ENCODE measurements at places on chromosomes 1 and 21.

GRCh38 chr1:24289937-24290595, 29.1 kb upstream of the GRHL3 start:
- peaks cover 6% of the 10 kb centered on the region for H3K4me1 ChIP-seq
- no peak overlapping the region for H3K4me3 ChIP-seq
- 0 out of 2 replicates have a peak, but pooled peaks cover 1% of the 10 kb centered on the region for H3K27me3 ChIP-seq

GRCh38 chr1:208615371-208615770, 371.2 kb upstream of the PLXNA2 start:
- H3K36me3 ChIP-seq = no peaks in the 10 kb centered on the region
- H3K27me3 ChIP-seq = no peaks in the 10 kb centered on the region
- no peak overlapping the region for H3K4me3 ChIP-seq
- DNase-seq = no peak

GRCh38 chr1:198168227-198168626, 11.4 kb downstream of the NEK7 start:
- no peak overlapping the region for H3K4me3 ChIP-seq
- H3K36me3 ChIP-seq = no peaks in the 10 kb centered on the region
- H3K4me1 ChIP-seq = no peaks in the 10 kb centered on the region

GRCh38 chr1:59361766-59362165, 64.9 kb downstream of the FGGY start:
- H3K27ac ChIP-seq = no peak overlapping the region
- H3K4me1 ChIP-seq = no peaks in the 10 kb centered on the region
- no peaks in the 10 kb centered on the region for H3K36me3 ChIP-seq
- H3K4me3 ChIP-seq = no peak overlapping the region

- no peak overlapping the region for H3K27ac ChIP-seq
- H3K36me3 ChIP-seq = no peaks in the 10 kb centered on the region
- no peaks in the 10 kb centered on the region for H3K27me3 ChIP-seq
- H3K4me3 ChIP-seq = no peak overlapping the region
- DNase-seq = no peak
- peaks cover 2% of the 10 kb centered on the region for H3K4me1 ChIP-seq
Measured at GRCh38 chr1:67213164-67213563, 46.9 kb downstream of the IL23R start.

DNA sequence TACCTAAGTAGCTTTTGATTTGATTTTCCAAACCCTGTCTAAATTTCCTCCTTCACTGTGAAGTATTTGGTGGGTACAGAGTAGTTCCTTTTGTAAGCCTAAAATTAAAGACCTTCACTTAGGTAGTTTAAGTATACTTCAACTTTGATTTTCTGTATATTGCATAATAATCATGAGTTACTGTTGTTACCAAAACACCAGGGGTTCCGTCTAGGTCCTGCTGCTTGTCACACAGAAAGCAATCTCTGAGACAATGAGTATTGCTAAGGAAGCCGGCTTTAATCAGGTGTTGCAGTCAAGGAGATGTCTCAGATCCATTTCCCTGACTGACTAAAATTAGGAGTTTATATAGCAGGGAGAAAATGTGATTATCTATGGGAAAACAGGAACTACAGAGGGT, 15.3 kb downstream of the RPS6KC1 start:
- no peaks in the 10 kb centered on the region for H3K27me3 ChIP-seq
- no peaks in the 10 kb centered on the region for H3K4me1 ChIP-seq
- H3K36me3 ChIP-seq = no peaks in the 10 kb centered on the region

GRCh38 chr21:40049031-40049930, 182.0 kb downstream of the PCP4 start:
- no peaks in the 10 kb centered on the region for H3K27me3 ChIP-seq
- no peaks in the 10 kb centered on the region for H3K36me3 ChIP-seq
- H3K4me3 ChIP-seq = no peak overlapping the region
- H3K27ac ChIP-seq = no peak overlapping the region
- no peak for DNase-seq
- H3K4me1 ChIP-seq = peaks cover 3% of the 10 kb centered on the region

- no peaks in the 10 kb centered on the region for H3K36me3 ChIP-seq
- no peak for DNase-seq
- no peak overlapping the region for H3K27ac ChIP-seq
- no peak overlapping the region for H3K4me3 ChIP-seq
Measured at GRCh38 chr1:213268221-213268620, 217.2 kb downstream of the RPS6KC1 start.

DNA sequence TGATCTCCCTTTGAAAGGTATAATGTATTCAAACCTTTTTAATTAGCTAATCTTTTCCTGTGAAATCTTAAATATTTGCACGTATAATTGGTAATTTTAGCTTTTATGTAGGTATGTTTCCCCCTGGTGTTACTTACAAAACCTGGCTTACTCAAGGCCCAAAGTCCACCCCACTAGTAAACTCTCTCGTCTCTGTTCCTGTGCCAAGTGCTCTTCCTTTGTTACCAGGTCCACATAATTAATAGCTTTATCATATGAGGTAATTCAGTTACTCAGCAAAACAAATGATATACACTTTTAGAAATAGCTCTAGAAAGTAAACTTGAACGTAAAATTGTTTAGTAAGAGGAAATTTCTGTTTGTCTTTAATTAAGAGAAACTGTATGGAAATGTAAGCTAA, 36.7 kb downstream of the NFIA start:
- no peak for DNase-seq
- no peak overlapping the region for H3K27ac ChIP-seq
- no peak overlapping the region for H3K4me3 ChIP-seq
- no peaks in the 10 kb centered on the region for H3K4me1 ChIP-seq

- no peak for DNase-seq
- H3K4me3 ChIP-seq = no peak overlapping the region
- H3K27me3 ChIP-seq = no peaks in the 10 kb centered on the region
- H3K36me3 ChIP-seq = no peaks in the 10 kb centered on the region
- no peak overlapping the region for H3K27ac ChIP-seq
- H3K4me1 ChIP-seq = no peaks in the 10 kb centered on the region
Measured at GRCh38 chr1:192968323-192968722, 90.8 kb downstream of the UCHL5 start.

DNA sequence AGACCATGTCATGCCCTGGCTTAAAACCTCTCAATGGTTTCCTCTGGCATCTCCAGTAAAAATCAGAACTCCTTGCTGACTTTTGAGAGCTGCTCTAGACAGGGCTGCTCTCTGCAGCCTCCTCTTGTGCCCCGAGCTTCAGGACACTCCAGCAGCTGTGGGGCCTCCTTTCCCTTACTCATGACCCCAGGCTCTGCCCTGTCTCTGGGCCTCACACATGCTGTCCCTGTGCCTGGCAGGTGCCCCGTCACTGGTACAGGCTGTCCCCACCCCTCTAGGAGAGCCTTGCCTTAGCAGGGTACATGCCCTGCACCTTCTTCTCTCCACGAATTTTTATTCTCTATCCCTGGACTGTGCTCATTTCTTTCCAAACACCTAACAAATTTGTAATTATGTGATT, 43.2 kb downstream of the HIVEP3 start:
- H3K4me3 ChIP-seq = no peak overlapping the region
- no peak for DNase-seq
- H3K27me3 ChIP-seq = no peaks in the 10 kb centered on the region

DNA sequence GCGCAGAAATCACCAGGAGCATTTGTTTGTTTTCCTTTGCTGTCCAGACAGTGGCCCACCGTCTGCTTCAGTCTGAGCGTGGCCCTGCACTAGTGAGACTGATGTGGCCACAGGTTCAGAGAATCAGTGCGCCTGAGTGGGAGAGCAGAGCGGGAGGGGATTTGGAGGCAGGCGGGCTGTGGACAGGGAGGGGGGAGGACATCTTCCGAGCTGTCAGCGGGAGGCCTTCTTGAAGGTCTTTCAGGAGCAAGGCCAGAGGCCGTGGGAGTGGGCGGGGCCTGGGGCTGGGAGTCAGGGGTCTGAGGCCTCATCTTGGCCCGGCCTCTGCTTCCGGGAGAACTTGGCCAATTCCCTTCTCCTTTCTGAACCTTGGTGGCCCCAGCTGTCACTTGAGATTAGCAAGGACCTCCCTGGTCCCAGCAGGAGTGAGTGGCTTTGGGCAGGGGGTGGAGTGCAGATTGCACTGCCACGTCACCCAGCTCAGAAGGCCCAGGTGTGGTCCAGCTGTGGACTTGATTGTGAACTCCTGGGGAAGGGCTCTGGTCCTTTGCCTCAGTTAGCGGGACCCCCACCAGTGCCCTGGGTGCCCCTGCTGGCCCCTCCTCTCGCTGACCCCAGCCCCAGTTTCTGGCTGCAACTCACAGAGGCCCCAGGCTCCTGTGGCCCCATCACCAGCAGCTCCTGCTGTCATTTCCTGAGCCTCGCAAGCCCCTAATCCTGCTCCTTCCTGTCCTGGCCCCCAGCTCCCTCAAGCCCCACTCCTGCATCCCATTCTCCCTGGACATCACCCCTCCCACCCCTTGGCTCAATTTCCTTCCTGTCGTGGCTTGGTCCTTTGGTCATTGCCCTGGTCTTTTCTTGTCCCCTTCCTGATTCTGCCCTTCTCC, 8.4 kb downstream of the TNFRSF1B start:
- H3K27me3 ChIP-seq = no peaks in the 10 kb centered on the region
- peaks cover 3% of the 10 kb centered on the region for H3K4me1 ChIP-seq
- no peak overlapping the region for H3K4me3 ChIP-seq

GRCh38 chr1:50497007-50497406, 73.8 kb upstream of the DMRTA2 start:
- no peaks in the 10 kb centered on the region for H3K4me1 ChIP-seq
- no peak overlapping the region for H3K4me3 ChIP-seq
- no peaks in the 10 kb centered on the region for H3K36me3 ChIP-seq
- DNase-seq = no peak
- no peak overlapping the region for H3K27ac ChIP-seq
- no peaks in the 10 kb centered on the region for H3K27me3 ChIP-seq

DNA sequence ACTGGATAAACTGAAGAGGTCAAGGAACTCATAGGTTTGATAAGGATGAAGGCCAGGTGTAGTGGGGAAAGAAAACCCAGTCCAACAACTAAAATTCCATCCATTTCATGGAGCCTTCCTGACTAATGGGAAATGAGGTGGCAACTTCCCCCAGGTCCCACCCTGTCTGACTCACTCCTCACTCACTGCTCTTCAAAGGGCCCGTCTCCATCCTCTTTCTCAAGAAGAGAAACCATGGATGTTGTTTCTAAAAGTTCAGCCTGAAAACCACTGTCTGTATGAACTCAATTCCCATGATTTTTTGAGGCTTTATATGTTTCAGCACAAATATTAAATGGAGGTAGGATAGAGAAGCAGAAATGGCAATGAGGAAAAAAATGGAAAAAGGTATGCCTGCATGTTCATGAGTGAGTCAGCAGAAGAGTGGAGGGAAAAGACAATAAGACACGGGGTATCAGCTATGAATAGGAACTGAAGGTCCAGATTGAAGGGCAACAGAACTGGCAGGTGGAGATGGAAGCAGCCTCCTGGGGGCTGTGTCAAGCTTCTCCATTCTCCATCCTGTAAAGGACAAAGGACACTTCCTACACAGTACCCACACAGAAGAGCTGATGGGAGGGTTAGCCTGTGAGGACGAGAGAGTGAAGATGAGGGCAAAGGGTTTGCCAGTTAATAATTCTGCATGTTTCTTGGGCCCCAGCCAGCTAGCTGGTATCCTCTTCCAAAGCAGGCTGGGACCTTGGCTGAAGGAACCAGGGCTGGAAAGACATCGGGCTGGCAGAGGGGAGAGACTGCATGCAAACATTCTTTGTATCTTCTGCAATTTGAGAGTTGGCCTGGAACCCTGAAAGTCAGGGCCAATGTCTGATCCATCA, 5.5 kb upstream of the ELOVL1 start:
- no peak for DNase-seq
- H3K27me3 ChIP-seq = no peaks in the 10 kb centered on the region
- no peaks in the 10 kb centered on the region for H3K36me3 ChIP-seq
- no peak overlapping the region for H3K4me3 ChIP-seq
- H3K27ac ChIP-seq = no peak overlapping the region

DNA sequence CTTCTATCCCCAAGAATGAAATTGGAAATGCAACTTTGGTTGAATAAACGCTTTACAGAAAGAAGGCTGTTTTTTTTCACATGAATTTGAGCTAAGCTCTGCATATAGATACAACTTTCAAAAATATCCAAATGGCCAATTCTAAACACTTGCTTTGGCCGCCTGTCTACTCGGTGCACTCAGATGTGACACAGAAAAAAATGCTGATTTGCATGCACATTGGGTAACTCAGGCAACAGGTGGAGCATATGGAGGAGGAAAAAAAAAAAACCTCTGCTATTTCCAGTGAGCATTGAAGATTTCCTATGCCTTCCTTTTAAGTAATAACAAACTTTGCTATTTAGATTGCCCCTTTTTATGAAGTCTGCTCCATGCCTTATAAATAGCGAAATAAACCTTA, 262.5 kb downstream of the GRIK1 start:
- DNase-seq = no peak
- H3K27ac ChIP-seq = no peak overlapping the region
- H3K27me3 ChIP-seq = no peaks in the 10 kb centered on the region
- H3K4me3 ChIP-seq = no peak overlapping the region

GRCh38 chr1:244955661-244956060, 91.3 kb upstream of the HNRNPU start:
- no peaks in the 10 kb centered on the region for H3K27me3 ChIP-seq
- no peak for DNase-seq
- no peak overlapping the region for H3K4me3 ChIP-seq

DNA sequence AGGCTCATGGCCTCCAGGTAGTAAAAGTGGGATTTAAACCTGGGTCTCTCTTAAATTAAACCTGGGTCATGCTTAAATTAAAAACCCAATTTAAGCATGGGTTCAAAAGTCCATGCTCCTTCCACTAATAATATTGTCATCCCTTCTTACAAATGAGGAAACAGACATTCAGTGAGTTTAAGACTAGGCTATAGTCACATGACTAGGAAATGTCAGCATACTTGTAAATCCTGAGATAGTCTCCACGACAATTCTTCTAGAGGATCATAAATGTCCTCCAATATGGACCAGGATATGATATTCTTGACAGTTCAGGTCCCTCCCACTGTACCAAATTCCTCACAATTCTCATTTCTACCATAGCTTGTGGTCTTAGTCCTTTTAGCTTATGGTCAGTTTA, 10.5 kb upstream of the IGFN1 start:
- no peaks in the 10 kb centered on the region for H3K27me3 ChIP-seq
- no peak overlapping the region for H3K4me3 ChIP-seq
- no peaks in the 10 kb centered on the region for H3K36me3 ChIP-seq
- no peak for DNase-seq
- no peaks in the 10 kb centered on the region for H3K4me1 ChIP-seq
- no peak overlapping the region for H3K27ac ChIP-seq

- no peak overlapping the region for H3K27ac ChIP-seq
- H3K36me3 ChIP-seq = no peaks in the 10 kb centered on the region
- no peak for DNase-seq
- H3K4me1 ChIP-seq = no peaks in the 10 kb centered on the region
- H3K27me3 ChIP-seq = no peaks in the 10 kb centered on the region
Measured at GRCh38 chr1:48999321-48999720, 222.6 kb upstream of the BEND5 start.

All from H1 (cell line).